ENCODE measurements at places on chromosomes 1 and 21.

GRCh38 chr1:7375781-7376660 is 395.1 kb upstream of the VAMP3 start:
- no peak for DNase-seq

GRCh38 chr1:15730423-15730822 is 5.6 kb upstream of the SLC25A34 start:
- DNase-seq, result no peak

DNA sequence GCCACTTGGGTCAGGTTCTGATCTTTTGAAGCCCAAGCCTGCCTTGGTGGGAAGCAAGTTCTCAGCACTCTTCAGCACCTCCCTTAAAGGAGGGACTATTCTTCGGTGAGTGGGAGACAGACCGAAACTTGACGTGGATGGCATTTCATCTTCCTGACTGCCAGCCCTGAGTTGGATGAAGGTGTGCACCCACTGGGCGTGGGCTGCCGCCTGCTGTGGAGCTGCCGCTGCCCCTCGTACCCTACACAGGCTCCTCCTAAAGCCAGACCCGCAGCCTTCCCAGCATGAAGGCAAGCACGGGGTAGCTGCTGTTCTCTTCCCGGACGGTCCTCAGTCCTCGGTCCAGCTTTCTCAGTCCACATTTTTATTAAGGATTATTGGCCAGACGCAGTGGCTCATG is 84.2 kb downstream of the SLC66A1 start:
- peak; percentile 10 for DNase-seq

DNA sequence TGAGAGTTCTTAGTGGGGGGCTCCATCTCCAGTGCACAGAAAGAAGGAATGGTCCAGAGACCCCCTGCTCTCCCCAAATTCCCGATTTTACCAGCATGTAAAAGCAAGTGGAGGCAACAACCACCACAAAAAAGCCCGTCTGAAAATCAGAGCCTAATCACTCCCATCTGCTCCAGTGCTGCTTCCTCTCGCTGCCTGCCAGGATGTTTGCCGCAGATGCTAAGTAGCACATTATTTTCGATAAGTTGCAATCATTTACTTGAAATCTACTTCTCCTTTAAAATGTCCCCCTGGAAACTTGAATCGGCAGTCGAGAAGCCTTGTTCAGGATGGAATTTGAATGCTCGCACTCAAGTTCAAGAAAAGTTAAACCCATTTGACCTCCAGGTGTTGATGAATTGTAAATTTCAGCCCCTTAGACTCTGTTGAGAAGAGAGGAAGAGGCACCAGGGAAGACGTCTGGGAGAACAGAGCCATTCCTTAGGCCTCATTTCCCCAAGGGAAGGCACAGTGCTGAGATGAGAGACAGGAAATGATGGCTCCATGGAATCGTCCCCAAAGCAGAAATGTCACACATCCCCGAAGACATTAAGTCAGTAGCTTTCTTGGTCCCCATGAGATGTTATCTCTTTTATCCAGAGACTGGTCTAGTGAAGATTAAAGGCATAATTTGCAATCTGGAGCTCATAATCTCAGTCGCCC is 221.3 kb downstream of the PBX1 start:
- no peak for DNase-seq

DNA sequence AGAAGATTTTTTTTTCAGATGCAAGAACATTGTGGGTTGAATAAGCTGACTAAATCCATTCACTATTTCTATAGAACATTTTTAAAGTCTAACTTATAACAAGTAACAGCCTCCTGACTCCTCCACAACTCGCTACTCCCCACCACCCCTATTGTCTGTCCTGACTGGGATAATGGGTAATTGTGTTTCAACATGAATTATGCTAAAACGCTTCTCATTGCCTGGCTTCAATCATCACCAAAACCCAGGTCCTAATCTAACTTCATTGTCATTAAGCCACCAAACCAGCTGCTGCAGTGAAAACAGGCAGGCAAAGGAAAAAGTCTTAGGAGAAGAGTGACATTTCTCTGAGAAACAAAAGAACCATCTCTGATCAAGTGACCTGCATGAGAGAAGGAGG is 30.0 kb downstream of the TNR start:
- no peak for DNase-seq

- DNase-seq, result no peak
These were observed 50.7 kb downstream of the IRF2BP2 start for GRCh38 chr1:234559152-234559901.

DNA sequence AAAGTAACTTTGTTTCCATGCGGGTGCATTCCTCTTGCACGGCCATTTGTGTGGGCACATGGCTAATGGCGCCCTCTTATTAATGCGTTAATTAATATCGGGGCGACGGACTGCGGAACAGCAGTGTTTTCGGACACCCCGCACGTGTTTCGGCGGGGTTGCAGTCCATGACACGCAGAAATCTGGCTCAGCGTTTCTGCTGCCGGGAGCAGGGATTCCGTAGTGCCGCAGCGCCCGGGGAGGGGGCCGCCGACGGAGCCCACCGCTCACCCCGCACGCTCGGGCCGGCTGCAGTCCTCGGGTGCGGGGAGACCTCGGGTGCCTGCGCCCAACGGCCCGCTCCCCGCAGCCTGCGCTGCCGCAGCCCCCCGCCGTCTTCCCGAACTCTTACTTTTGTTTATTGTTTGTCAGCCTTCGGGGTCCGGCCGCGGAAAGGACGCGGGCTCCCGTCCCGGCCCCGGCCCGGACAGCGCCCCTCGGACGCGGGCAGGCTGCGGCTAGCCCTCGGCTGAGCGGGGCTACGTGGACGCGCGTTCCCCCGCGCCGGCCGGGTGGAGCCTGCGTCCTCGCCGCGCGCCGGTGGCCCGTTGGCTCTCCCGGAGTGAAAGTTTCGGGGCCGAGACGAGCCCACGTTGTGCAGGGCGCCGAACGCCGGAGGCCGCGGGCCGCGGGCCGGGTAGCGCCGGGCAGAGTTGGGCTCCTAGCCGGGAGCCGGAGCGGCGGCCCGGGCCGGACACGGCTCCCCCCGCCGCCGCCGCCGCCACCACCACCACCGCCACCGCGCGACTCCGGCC is 849 bp downstream of the NFIA start:
- no peak for DNase-seq

DNA sequence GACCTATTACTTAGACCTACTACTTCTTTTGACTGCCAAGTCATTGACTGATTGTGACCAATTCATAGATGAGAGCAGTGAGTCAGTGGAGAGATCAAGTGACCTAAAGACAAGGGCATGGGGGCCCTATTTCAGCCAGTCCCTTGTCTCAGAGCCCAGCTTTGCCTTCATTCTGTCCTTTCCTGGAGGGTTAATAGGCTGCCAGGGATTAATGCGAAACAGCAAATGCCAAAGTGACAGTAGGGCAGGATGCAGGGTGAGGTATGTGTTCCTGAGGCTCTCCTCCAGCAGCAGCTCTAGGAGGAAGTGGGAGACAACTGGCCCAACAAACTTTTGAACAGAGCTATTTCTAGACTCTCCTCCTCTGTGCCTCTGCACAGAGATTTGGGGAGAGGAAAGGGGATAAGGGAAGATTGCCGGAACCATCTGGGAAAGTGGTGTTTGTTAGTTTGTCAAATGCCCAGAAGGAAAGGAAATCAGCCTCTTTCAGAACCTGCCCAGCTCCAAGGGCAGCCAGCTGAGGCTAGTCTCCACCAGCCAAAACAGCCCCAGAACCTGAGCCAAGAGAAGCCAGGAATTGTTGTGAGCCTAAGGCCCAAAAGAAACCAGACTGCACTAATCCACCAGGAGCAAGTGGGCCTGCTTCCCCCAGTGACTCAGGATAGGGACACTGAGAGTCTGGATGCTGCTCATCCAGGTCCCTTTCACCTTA is 4.9 kb upstream of the S100A3 start:
- DNase-seq, result peak; percentile 64

- no peak for DNase-seq
These were observed 163.9 kb downstream of the ST6GALNAC5 start for GRCh38 chr1:77031106-77031662.

- no peak for DNase-seq
These were observed 23.6 kb upstream of the ZNF362 start for GRCh38 chr1:33232716-33233115.

- no peak for DNase-seq
These were observed 4.1 kb downstream of the PRDX6 start for GRCh38 chr1:173481195-173481772.

All from left hindlimb (tissue), 1 donor.